T-helper 2 cell (primary cell): ENCODE measurements at places on chromosomes 16 and 17.
A peak's percentile ranks its signal among the peaks of the same experiment; 100 is the strongest.

DNA sequence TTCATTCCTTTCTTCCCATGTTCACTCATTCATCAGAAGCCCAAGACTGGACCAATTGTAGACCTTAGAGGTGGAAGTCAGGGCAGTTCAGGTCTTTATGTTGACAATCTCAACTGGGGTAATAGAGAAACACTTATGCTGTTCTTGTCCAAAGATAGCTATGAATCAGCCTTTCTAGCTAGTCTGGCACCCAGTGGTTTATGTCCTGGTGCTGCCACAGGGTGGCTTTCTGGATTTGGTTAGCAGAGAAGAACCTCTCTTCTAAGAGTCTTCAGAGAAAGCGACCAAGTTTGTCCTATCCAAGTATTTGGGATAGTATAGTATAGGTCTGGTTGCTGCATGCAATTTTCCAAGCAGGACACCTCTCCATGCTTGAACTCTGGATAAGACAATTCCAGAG, 83.3 kb downstream of the NOG start:
- DNase-seq = no peak

GRCh38 chr16:87044032-87044382, 273.2 kb downstream of the C16orf95 start:
- no peak for DNase-seq

GRCh38 chr17:39665642-39666224, 584 bp downstream of the TCAP start:
- DNase-seq = no peak

DNA sequence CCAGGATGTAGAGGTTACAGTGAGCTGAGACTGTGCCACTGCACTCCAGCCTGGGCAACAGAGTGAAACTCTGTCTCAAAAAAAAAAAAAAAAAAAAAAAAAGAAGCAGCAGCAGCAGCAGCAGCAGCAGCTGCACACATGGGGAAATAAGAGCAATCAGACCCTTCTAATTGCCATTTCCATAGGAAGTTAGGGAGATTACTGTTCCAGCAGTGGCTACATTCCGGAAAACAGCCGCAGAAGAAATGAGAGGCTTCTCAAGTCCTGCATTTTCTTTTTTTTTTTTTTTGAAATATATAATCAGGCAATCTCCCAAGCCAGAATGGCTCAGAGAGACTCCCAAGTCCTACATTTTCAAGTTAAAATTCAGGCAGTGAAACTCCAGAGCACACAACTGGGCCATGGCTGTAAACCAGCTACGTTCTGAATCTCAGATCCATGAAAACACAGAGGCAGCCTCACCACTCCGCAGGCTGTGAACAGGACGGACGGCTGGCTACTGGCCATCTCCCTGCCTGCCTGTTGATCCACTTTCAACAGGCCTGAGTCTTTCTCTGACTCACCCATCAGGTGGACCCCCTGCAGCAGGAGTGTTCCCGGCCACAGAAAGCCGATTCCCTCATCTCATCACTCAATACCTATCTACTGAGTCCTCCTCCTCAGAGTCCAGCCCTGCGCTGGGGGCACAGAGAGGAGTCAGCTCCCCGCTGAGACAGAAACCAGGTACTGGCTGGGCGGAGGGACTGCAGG, 15.0 kb downstream of the TRPV1 start:
- DNase-seq = no peak

- DNase-seq = no peak
Measured at GRCh38 chr16:89446136-89446974, 44.0 kb downstream of the ANKRD11 start.

GRCh38 chr17:62380253-62380652, at the start of gene EFCAB3:
TSS of gene EFCAB3 (plus strand) at chr17:62380553. CDS start at chr17:62382980, 2,427 bp downstream.
- DNase-seq = no peak

DNA sequence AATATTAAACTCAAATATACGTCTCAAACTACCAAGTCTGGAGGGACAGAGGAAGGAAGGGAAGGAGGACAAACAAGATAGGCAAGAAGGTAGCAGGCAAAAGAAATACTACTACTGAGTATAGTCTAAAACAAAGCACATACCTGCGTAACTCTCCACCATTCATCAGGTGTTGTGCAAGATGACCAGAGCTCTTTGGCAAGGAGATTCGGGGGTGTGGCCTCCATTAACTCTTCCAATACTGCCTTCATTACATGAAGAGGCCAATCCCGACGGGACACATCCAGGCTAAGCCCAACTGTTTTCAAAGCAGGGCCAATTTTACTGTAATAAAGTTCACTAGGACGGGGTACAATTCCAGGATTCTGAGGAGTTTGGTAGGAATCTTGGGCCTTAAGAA, 38.2 kb upstream of the ARL6IP1 start:
- DNase-seq = no peak

- peak; percentile 15 for DNase-seq
Measured at GRCh38 chr17:65231662-65232335, 94.6 kb downstream of the RGS9 start.

GRCh38 chr17:27985736-27986399, 56.6 kb upstream of the NLK start:
- DNase-seq = no peak

- no peak for DNase-seq
Measured at GRCh38 chr16:87310610-87311009, 6.6 kb downstream of the C16orf95 start.

DNA sequence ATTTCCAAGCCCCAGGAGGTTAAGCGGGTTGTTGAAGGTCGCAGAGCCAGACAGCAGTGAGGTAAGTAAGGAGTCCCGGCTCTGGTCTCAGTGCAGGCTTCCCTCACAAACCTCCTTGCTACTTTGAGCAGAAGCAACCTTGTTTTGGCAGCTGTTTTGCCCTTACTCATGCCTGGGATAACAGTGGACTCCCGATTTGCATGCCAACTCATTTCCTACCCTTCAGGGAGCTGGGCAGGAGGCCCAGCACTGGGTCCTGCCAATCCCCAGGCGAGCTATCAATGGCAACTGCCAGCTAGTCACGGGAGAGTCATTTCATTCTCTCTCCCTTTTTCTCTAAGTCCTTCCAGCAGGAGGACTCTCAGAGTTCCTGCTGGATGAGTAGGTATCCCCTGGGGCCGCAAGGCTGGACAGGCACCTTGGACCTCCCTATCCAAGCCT, 72.0 kb upstream of the KSR1 start:
- DNase-seq = no peak

- no peak for DNase-seq
Measured at GRCh38 chr17:59513934-59514841, 51.2 kb upstream of the DHX40 start.

- DNase-seq = no peak
Measured at GRCh38 chr16:4882000-4882632, 34.8 kb downstream of the UBN1 start.

- no peak for DNase-seq
Measured at GRCh38 chr17:60356940-60357339, 35.0 kb downstream of the USP32 start.

DNA sequence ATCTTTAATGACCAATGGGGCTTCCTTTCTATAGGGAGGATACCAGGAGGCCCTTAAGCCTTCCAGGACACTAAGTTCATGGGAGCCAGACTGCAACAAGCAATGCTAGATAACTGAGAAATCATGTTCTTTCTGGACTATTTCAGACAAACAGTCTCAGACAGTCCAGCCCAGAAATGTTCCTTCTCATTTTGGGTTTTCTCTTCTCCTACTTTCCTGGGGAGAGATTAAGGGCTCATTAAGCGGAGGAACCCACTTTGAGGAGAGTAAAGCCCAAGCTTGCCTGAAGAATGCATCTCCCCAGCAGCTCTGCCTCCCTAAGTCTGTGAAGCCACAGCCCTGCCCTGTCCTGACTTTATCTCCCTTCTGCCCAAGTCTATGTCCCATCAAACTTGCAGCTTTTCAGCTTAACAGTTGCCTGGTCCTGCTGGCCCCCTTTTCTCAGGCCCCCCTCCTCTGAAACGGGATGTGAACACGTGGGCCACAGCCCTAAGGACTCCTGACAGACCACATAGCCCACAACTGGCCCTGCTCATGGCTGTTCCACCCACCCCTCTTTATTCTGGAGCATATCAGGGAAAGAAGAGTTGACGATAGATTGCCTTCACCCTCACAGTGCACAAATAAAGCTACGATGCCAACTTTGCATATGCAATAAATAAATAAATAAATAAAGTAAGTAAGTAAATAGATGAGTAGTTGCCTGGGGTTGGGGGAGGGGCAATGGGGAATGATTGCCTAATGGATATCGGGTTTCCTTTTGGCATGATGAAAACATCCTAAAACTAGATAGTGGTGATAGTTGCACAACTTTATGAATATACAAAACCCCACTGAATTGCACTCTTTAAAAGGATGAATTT, 111.0 kb downstream of the N4BP1 start:
- DNase-seq = no peak

DNA sequence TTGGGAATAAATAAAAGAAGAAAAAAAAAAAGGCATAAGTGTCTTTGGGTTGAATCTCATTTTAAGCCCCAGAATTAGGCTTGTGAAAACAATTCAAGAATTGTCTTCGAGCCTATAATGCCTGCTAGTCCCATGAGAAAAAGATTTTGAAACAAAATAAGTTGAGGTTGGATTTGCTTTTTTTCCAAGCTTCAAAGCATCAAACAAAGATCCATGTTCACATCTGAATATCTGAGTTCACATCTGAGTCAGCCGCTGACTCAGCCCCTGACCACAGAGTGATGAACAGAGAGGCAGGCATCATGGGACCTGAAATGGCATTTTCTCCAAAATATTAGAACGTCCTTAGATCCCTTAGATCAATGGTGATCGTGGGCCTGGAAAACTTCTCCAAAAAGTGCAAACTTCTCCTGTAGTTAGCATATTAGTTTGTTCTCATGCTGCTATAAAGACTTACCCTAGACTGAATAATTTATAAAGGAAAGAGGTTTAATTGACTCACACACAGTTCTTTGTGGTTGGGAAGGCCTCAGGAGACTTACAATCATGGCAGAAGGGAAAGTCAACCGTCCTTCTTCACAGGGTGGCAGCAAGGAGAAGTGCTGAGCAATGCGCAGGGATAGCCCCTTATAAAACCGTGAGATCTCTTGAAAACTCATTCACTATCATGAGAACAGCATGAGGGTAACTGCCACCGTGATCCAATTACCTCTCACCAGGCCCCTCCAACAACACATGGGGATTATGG, 294.6 kb upstream of the HSBP1 start:
- DNase-seq = no peak

DNA sequence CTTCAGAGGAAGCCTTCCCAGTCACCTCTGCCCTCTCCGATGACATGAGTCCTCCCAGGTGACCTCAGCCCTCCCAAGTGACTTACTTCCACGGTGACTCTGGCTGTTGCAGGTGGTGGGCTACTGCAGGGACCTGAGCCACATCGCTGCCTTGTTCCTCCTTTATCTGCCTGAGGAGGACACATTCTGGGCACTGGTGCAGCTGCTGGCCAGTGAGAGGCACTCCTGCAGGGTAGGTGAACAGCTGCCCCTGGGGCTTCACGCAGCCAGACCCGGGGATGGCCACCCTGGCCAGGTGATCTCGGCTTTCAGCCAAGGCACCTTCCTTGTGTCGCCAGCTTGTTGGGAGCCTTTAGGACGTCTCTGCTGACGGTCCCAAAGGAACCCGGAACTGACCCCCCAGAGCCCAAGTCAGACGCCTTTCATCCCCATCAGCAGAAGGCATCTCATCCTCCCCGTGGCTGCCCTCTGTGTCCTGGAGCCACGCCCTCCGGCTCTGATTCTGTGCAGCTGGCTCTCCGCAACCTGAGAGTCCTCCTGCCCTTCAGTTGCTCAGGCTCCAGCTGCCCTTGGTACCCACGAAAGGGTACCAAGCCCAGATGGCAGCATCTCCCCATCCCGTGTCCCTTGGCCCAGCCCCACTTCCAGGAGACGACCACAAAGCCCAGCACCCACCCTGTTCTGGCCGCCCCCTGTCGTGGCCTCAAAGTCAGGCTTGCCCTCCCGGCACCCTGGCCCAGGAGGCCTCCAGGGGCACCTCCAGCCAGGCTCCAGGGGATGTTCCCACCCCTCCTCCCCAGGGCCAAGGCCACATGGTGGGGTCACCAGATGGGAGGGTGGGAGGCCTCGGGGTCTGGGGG, 81.7 kb downstream of the GOSR1 start:
- DNase-seq = no peak

GRCh38 chr17:64709481-64709880, 47.4 kb upstream of the SMURF2 start:
- no peak for DNase-seq

DNA sequence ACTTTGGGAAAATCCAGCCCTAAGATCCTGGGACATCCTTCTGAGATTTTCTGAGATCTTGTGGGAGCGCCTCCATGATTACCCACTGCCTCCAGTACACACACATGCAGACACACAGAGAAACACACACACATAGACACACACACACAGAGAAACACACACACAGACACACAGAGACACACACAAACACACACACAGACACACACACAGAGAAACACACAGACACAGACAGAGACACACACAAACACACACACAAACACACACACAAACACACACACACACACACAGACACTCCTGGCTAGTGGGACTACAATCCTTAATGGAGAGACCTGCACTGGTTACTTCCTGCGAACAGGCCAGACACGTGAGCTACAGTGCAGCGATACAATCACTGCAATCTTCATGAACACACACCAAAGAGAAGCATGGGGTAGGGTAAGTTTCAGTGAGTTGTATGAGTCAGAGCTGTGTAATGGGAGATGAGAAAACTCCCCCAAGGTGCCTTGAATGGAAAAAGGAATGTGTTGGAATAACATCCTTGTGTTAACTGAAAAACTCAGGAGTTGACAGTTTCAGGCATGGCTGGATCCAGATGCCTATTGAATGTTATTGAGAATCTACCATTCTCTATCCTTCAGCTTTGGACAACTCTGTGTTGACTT, 79.5 kb downstream of the SLC6A2 start:
- DNase-seq = no peak

GRCh38 chr16:50609471-50609870, 61.3 kb downstream of the NKD1 start:
- no peak for DNase-seq

- DNase-seq = no peak
Measured at GRCh38 chr16:10370096-10370726, 15.7 kb upstream of the ATF7IP2 start.

DNA sequence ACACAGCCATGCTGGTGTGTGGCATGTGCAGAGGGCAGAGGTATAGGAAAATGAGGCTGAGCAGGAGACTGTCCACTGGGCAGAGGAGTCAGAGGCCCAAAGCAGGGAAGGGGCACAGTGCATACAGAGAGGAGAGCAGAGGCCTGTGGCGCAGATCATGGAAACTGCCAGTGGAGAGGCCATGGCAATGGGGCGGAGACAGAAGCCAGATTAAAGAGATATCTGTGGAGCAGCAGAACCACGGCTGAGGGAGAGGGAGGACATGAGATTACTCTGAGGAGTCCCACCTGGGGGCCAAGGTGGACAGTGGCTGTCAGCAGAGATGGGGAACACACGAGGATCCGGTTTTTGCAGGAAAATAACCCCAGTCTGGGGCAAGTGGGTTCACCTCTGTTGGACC, 43.3 kb downstream of the RANBP10 start:
- DNase-seq = no peak

- peak; percentile 50 for DNase-seq
Measured at GRCh38 chr17:49180303-49180702, 30.1 kb downstream of the GNGT2 start.

- no peak for DNase-seq
Measured at GRCh38 chr17:4189280-4189679, 46.3 kb downstream of the CYB5D2 start.

- no peak for DNase-seq
Measured at GRCh38 chr16:67183-67791, 5.1 kb downstream of the RHBDF1 start.

GRCh38 chr16:87489434-87490045, 3.3 kb downstream of the ZCCHC14 start:
- no peak for DNase-seq

- DNase-seq = no peak
Measured at GRCh38 chr17:73126716-73127473, 34.4 kb upstream of the SLC39A11 start.
